ENCODE measurements at places on chromosomes 7 and 10.

DNA sequence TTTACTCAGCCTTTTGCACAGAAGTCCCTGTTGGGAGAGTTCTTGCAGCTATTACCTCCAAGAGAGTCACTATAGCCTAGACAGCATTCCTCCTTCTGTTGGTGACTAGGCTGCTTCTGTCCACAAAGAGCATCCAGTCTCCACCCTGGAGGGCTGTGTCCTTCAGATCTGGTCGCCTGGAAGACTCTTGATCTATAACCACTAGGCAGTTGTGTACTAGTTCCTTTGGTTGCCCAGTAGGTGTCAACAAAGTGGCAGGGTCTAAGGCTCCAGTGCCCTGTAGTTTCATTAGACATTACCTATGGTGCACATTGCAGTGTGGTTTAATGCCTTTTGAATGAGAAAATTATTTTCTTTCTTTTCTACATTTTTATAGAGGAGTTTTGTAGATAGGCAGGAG lies 11.3 kb upstream of the AKR1C2 start:
- DNase-seq: no peak

DNA sequence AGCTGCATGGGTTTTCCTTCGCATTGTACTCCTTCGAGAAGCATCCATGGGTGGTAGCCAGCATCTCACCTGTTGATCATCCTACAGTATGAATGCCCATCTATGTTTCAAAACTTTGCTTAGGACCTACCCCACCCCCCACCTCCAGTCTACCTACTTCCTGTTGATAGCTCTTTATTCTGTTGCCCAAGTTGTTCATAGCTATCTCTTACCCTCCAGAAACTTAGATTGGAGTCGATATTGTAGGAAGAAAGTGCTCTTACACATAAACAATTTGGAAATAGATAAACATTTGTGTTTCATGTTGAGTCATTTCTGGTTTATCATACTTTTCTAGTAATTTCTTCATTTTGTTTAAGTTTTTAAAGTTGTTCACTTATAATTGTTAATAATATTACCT lies 90.1 kb downstream of the FAS start:
- DNase-seq: no peak

DNA sequence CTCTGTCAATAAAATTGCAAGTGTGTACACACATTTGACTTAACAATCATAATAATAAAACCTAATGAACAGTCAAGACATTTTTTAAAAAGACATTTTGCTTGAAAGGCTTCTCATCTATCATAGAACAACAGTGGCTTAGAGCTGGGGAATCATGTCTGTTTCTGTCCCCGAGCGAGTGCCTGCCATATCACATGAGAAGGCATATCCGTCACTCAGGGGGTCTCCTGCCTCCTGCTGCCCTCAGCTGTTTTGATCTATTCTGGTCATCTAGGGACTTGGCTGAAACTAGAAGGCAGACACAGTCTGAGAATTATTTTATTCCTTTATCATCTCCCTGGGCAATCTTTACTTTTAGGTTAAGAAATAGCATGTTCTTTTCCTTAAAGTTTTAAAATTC lies 278.7 kb upstream of the KLF6 start:
- DNase-seq: no peak

GRCh38 chr7:87146740-87147386 lies 5.4 kb upstream of the DMTF1 start:
- DNase-seq: peak; percentile 52

DNA sequence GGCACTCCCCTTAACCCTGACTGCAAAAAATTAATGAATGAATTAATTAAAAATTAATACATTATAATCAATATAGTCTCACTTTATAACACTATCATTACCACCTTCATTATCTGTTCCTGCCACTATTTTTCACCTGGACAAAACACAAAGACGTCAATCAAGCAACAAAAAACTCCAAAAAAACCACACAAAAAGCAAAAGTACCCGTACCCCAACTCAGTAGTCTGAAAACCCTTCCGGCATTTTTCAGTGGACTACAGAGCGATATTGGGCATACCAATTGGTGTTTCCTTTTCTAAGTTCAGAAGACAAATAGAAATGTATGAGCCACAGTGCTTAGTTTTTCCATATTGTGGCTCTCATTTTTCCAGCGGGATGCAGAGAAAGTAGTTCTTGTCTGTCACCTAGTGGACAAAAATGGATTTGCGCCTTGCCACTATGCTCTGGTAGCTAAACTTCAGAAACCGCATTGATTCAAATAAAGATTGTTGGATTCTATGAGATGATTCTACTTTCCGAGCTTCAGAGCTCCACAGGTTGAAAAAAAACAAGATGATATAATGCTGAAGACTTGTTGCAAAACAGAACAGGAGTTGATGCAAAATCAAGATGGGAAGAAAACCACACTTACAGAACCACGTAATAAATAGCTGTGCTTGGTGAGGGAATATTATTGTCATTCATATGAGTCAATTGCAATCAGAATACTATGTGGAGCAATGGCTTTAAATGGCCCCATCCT lies 50.6 kb upstream of the ITGB1 start:
- DNase-seq: peak; percentile 67

DNA sequence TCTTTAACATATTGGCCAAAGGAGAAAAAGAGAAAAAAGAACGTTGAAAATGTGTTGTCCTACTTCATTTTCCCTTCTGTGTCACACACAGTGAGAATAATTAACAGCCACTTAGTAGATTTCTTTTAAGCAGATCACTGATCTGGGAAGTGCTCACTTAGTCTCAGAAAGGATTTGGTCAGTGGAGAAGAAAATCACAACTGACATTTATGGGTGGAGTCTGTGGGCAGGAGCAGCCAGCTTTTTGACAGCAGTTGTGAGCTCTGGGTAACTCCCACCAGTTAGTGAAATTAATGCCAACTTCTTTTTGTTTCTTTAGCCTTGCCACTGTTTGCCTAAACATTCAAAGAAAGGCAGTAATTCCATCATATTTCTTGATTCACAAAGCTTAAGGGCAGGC lies 49.7 kb downstream of the CDK14 start:
- DNase-seq: no peak

- no peak for DNase-seq
Measured at GRCh38 chr7:101154693-101155102, 422 bp downstream of the AP1S1 start.

DNA sequence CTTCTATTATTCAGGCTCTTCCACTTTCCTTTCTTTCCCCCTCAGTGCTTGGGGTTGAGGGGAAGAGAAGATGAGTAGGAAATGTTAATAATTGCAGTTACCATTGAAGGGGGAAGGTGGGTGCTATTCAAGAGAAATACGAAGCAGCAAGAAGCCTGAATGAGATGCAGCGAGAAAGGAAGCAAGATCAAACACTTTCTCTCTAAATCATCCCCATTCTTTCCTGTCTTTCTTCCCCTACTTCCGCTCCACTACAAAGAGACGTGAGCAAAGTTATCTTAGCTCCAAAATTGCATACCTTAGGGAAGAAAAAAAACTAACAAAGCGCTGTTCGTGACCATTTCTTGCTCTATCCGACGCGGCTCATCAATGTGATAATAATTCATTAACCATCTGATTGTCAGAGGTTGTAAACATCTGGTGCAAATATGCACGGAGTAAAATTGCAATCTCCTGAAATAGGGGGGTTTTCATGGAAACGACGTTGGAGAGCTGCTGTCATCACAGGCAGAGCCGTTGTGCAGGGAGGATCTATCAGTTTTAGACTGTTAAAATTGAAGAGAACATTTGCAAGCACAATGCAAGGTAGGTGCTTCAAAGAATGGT lies 15.2 kb upstream of the PARD3 start:
- no peak for DNase-seq

GRCh38 chr7:48144291-48144768 lies 26.9 kb upstream of the ABCA13 start:
- DNase-seq: no peak

GRCh38 chr10:129911451-129912165 lies 52.5 kb downstream of the EBF3 start:
- DNase-seq: no peak

GRCh38 chr7:25940086-25940906 lies 211.7 kb upstream of the NFE2L3 start:
- no peak for DNase-seq

DNA sequence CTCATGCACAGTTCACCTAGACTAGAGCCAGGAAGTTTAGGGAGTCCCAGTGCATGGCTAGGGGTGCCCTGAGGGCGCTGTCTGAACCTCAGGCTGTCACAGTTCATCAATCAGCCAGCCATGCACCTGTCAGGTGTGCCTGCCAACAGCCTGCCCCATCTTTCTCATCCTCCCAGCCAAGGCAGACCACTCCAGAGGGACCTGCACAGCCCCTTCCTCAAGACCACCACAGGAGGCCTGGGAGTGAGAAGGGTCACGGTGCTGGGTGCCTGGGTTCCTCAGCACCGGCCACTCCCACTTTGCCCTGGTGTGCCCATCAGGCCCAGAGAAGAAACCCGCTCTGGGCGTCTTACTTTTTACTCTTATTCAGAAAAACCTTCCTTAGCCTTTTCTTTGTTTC lies 8.4 kb downstream of the ATP6V1F start:
- no peak for DNase-seq

GRCh38 chr10:35059481-35059880 lies 30.7 kb downstream of the CUL2 start:
- no peak for DNase-seq

DNA sequence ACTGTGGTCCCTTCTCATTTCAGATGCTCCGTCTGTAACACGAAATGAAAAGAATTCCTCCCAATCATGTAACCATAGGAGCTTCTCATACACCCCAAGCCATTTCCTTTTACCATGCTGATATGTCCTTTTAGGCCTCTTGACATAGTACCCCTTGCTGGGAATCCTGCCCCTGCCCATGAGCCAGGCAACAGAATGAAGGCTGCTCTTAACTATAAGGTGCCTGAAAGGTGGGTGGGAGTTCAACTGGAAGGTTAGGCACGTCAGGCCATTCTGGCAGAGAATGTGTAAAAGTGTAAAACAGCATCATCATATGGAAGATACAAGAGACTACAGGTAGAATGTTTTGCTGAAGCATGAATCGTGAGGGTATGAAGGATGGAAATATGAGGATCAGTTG lies 22.5 kb downstream of the IL2RA start:
- DNase-seq: no peak

DNA sequence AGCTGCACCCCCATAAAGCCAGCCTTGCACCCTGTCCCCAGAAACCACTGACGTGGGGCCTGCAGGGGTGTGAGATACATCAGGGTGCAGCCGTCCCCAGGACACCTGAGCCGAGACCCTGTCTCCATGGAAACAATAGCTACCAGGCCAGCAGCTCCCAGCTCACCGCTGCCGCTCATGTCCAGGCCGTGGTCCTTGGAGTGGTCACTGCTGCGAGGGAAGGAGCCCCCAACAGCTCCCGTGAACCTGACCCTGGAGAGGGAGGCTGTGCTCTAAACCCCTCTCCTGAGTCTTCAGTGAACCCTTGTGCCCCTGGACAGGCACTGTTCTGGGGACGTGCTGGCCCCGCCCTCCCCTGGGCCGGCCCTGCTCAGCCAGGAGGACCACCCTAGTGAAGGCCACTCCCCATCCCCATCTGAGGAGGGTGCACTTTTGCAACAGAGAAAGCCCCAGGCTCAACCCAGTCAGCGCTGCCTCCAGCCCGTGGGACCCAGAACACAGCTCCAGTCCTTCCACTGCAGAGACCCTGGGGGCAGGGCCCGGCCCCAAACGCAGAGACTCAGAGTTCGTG lies 19.6 kb upstream of the INPP5A start:
- DNase-seq: no peak

- no peak for DNase-seq
Measured at GRCh38 chr7:71488308-71488707, 356.4 kb downstream of the GALNT17 start.

- no peak for DNase-seq
Measured at GRCh38 chr10:112875476-112876267, 74.4 kb upstream of the TCF7L2 start.

- DNase-seq: peak; percentile 15
Measured at GRCh38 chr7:30682212-30683083, at the start of gene CRHR2. Gene CRHR2 (minus strand): TSS chr7:30682456. CDS start chr7:30682280, 176 bp downstream.

DNA sequence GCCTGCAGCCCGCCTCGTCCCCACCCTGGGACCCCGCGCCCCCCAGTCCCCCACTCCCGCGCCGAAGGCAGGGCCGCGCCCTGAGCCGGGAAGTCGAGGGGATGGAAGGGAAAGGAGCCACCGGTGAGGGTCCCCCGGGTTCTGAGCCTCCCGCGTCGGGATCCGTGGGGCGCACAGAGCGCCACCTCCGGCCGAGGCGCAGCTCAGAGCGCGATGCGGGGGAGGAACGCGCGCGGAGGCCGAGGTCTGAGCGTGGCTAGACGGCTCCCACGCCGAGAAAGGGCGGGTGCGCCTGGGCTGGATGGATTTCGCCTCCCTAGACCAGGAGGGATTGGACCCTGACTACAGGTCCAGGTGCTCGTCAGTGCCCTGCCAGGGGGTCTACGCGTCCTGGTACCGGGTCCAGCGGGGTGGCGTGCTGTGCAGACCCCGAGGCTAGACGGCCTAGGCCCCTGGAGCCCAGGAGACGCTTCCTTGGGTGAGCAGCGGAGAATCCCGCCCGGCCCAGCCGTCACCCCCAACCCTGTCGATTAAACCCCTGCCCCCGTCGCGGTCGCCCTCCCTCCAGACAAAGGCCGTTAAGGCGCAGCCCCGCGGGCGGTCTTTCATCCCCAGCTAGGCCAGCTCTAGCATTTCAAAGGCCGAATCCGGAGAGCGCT lies 986 bp upstream of the PDGFA start:
- no peak for DNase-seq

DNA sequence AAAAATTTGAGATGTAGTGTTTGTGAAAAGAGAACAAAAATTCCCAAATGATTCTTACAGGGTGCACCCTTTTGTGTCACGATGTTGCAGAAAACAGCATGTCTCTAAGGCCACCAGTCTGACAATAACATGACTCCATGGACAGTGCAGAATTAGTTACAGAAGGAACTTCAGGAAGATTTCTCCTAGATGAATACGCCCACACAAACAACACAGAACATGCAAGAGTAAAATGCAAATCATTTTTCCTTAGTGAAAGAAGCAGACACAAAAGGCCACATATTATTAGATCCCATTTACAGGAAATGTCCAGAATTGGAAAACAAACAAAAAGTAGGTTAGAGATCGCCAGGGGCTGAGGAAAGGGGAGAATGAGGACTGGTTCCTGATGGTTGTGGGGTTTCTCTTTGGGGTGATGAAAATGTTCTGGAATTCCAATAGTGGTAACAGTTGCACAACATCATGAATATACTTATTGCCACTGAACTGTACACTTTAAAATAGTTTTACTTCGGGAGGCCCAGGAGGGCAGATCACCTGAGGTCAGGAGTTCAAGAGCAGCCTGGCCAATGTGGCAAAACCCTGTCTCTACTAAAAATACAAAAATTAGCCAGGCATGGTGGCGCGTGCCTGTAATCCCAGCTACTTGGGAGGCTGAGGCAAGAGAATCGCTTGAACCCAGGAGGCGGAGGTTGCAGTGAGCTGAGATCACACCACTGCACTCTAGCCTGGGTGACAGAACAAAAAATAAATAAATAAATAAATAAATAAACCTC lies 10.2 kb downstream of the ZC3HAV1 start:
- no peak for DNase-seq

GRCh38 chr7:103113164-103113563 lies 35.7 kb downstream of the NAPEPLD start:
- no peak for DNase-seq

- no peak for DNase-seq
Measured at GRCh38 chr10:93867525-93867924, 26.3 kb upstream of the SLC35G1 start.

GRCh38 chr7:85711894-85712293 lies 525.0 kb upstream of the SEMA3D start:
- DNase-seq: no peak

GRCh38 chr7:19215412-19215811 lies 70.2 kb upstream of the FERD3L start:
- DNase-seq: no peak

Data from NCI-H446 (cell line).